Dermis blood vessel endothelial cell (primary cell): ENCODE measurements at places on chromosomes 4 and X.
A peak's percentile ranks its signal among the peaks of the same experiment; 100 is the strongest.

GRCh38 chrX:44873415-44874276 lies 658 bp downstream of the KDM6A start:
- peak; percentile 52 for DNase-seq

DNA sequence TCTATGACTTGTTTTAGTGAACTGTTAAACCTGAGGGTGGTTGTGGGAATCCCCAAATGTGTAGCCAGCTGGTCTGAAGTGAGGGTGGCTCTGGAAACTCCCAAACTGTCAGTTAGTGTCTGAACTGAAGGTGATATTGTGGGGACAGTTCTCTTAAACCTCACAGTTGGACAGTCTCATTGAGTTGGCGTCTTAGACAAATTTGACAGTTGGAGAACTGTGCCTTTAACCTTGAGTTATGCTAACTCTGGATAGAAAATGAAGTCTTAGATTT lies 20.7 kb upstream of the CTSO start:
- DNase-seq = no peak

DNA sequence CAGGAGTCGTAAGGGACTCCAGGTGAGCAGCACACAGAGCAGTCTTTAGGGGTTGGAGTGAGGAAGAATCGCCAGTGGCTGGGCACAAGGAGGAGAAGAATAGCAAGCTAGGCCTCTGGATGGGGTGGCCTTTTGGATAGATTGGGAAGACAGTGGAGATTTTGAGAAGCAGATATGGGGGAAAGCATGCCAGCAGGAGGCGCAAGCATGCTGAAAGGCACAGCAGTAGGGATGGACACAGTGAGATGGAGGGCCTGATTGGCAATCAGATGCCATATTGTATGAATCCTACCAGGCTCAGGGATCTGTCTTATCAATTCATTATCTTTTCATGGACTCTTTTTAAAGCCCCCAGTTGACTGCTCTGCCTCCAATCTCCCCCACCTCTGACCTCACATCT lies 60.4 kb upstream of the MAGEA4 start:
- no peak for DNase-seq

DNA sequence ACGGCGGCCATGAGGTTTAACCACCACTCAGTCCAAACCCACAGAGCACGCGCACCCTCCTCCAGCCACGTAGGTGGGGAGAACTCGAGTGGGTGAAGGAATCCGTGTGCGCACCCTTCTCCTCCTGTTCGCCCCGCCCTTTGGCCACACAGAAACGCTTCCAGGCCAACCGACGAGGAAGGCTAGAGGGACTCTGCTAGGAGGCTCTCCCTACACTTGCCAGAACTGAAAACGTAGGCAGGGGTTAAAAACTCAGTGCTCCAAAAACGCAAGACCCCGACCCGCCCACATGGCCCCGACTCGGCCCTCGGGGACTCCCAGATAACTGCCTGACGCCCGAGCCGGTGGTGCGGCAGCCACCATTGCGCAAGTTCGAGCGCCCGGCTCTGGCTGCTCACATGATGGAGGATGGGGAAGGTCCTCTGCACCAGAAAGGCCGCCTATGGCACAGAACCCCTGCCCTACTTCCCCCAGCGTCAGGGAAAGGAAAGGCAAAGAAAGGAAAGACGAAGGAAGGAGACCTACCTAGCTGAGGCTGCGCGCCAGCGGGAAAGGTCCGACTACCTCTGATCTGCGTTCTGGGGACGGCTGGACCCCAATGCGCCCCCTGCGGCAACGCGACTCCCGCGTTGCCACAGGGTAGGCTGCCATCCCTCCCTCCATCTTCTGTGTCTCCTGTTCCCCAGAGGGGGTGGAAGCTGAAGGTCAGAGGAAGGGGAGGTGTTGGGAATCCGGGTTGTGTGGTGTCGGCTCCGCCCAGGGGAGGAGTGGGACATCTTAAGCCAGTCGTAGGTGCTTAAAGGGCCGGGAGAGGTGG lies 201.9 kb upstream of the AGTR2 start:
- no peak for DNase-seq

GRCh38 chrX:150370589-150371312 lies 7.6 kb downstream of the MAMLD1 start:
- no peak for DNase-seq

DNA sequence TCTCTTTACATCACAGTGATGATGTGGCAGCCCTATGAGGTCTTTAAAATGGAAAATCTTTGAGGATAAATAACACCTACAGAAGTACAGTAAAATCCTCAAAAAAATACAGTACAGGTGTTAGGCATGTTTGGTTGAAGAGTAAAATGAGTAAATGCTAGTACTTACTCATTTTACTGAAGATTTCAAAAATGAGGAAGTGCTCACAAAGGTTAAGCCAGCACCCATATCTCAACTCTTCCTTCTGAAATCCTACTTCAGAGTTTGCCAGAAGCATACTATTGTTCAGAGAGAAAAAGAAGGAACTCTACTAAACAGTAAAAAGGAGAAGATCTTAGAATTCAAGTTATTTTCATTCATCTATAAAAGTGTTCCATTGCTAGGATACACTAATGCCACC lies 130.9 kb downstream of the CBR4 start:
- DNase-seq = no peak

DNA sequence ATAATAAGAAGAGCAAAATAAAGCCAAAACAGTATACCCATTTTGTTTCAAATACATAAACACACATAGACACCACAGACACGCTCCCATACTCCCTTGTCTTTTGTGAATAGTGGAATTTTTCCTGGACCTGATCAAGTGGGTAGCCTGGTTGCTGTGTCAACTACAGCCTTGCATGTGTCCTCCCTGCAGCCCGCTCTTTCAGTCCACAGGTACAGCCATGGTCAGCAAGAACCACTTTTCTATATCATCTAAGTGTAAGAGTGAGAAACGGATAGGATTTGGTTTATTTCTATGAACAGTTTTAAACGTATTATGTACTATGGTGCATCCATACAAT lies 9.8 kb downstream of the PWWP3B start:
- DNase-seq = no peak

GRCh38 chr4:87745064-87745807 lies 54.1 kb upstream of the IBSP start:
- no peak for DNase-seq

- DNase-seq = no peak
Measured at GRCh38 chrX:69072486-69073006, 92.7 kb downstream of the PJA1 start.

- peak; percentile 50 for DNase-seq
Measured at GRCh38 chrX:136711147-136711546, 63.2 kb downstream of the CD40LG start.

DNA sequence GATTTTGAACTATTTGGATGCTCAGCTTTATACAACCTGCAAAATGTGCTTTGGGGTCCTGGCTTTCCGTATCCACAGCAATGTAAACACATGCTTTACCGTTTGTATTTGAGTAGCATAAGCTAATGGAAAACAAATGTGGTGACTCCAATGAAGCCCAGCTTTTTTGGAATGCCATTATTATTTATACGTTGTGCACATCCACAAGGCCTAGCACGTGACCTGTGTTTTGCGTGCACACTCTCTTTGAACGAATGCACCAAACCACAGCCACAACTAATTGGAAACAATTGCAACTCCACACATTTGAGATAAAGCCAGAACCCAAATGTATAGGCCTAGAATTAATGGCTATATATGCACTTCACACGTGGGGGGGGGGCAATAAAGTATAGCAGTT lies 189.5 kb upstream of the GPC4 start:
- no peak for DNase-seq

- DNase-seq = no peak
Measured at GRCh38 chr4:174284487-174284886, 776 bp downstream of the CEP44 start.

DNA sequence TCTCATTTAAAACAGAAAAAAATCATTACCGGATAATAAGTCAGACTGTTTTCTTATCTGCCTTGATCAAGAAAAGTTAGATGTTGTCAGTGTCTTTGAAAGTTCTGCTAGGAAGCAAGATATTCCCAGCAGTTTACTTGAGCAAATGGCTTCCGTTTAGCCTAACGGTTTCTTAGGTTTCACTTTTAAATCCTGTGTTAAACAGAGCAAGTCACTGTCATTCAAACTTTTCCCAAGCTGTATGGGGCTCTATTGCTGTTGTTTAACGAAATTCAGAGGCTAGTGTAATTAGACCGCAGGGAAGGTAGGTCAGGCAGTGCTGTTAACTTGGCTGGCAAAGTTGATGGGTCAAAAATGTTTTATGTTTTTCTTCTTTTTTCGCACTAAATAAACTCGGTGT lies 80.3 kb upstream of the NEIL3 start:
- DNase-seq = peak; percentile 35

- no peak for DNase-seq
Measured at GRCh38 chrX:152913346-152913745, 15.5 kb downstream of the ZNF185 start.

DNA sequence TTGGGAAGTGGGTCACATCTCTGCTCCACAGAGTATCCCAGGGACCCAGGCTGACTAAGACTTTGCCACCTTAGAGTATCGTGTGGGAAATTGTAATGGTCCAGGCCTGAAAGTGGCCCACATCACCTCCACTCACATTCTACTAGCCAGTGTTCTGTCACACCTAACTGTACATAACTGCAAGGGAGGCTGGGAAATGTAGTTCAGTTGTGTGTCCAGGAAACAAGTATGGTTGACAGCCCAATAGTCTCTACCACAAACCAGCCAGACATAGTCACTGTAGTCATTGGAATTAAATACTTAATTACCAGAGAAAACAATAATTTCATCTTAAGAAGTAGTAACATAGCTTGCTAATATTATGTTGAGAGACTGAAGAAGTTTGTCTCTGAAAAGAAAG lies 233.4 kb upstream of the S100G start:
- no peak for DNase-seq

- no peak for DNase-seq
Measured at GRCh38 chr4:156521631-156522030, 450.0 kb downstream of the PDGFC start.

DNA sequence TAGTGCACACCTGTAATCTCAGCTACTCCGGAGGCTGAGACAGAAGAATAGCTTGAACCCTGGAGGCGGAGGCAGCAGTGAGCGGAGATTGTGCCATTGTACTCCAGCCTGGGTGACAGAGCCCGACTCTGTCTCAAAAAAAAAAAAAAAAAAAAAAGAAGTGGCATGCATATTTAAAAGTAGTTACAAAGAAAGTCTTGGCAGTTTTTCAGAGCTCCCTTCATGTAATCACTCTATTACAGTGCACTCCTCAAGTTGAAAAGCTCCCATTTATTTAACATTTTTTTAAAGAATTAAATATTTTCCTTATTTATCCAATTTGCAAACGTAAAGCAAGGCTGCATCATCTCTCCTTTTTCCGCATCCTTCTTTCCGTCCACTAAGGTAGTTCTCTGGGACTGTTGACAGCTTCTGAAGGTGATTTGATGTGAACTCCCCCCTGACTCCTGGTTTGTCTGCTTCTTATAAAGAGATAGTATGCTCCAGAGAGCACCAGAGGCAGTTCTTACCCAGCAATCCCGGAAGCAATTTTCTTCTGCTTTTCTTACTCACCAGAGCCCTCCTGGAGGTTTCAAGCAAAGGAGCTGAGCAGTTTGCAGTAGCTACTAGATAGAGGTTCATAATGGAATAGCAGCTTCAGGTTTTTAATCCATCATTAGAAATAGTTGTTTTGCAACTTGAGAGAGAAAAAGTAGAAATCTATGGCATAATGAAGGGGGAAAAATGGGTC lies 151.0 kb downstream of the PALLD start:
- DNase-seq = no peak

GRCh38 chr4:82745173-82745842 lies 53.3 kb downstream of the SCD5 start:
- DNase-seq = no peak

- DNase-seq = no peak
Measured at GRCh38 chr4:138761638-138762220, 253.9 kb upstream of the NOCT start.

- no peak for DNase-seq
Measured at GRCh38 chr4:173498023-173498422, 32.0 kb downstream of the HAND2 start.

DNA sequence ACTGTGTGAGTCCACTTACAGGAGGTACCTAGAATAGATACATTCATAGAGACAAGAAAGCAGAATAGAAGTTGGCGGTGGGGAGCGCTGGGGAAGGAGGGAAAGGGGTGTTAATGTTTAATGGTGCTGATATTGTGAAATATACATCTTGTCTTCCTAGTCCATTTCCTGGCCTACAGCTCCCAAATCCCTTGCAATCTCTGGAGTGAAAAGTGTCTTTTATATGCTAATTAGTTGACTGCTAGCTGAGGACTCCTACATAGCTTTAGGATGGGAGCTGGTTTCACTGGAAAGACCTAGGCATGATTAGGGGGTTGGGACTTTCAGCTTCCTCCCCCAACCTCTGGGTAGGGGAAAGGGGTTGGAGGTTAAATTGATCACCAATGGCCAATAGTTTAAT lies 36.0 kb downstream of the FUNDC1 start:
- DNase-seq = no peak
